ENCODE measurements at places on chromosomes 1 and 21.

DNA sequence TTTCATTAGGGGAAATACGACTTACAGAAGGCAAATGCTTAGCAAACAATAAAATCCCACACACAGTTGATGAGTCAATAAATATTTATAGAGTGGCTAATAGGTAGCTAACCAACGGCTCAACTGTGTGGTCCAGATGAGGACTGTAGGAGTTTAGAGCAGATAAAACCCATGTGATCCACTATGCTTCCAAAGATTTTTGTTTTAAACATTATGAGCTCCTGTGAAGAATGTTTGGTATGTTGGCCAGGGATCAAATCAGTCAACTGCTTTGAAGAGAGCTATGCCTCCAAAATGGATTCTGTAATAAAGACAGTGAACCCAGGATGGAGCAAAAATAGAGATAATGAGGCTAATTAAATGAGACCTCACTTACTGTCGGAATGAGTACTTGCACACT is 72.3 kb upstream of the COL11A1 start:
- DNase-seq, result no peak

GRCh38 chr1:168146160-168146539 is 9.4 kb upstream of the GPR161 start:
- DNase-seq, result no peak

DNA sequence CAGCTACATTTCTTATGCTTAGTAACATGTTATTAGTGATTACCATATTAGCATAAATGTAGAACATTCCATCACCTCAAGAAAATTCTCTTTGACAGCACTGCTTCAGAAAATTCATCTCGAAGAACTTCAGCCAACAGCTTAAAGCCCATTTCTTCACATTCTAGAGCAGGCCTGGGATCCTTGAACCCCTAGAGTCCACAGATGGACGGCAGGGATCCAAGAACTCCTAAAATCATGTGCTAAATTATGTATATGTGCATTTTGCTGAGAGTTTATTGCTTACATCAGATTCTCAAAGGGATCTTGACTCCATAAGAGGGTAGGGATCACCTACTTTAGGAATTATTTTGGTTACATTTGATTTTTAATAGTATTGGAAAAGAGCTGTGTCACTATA is 76.2 kb upstream of the TEKT2 start:
- DNase-seq, result no peak

DNA sequence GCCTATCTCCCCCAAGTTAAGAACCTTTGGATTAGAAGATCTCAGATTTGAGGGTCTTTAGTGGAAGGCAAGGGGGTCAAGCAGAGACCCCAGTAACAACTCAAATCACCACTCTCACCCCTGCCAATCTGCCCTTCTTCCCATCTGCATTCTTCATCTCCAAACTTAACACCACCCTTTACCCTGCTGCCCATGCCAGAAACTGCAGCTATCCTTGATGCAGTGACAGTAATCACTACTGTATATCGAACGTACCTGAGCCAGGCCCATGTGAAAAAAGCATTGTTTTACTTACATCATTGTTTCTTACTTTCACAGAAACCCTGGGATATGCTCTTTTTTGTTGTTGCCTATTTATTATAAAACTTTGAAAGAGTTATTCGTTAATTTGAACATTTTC is 26.5 kb downstream of the NSUN4 start:
- DNase-seq, result no peak

GRCh38 chr1:219173434-219173757 is 282 bp upstream of the LYPLAL1 start:
- DNase-seq, result no peak

- no peak for DNase-seq
Measured at GRCh38 chr1:154773551-154773950, 96.5 kb downstream of the KCNN3 start.

DNA sequence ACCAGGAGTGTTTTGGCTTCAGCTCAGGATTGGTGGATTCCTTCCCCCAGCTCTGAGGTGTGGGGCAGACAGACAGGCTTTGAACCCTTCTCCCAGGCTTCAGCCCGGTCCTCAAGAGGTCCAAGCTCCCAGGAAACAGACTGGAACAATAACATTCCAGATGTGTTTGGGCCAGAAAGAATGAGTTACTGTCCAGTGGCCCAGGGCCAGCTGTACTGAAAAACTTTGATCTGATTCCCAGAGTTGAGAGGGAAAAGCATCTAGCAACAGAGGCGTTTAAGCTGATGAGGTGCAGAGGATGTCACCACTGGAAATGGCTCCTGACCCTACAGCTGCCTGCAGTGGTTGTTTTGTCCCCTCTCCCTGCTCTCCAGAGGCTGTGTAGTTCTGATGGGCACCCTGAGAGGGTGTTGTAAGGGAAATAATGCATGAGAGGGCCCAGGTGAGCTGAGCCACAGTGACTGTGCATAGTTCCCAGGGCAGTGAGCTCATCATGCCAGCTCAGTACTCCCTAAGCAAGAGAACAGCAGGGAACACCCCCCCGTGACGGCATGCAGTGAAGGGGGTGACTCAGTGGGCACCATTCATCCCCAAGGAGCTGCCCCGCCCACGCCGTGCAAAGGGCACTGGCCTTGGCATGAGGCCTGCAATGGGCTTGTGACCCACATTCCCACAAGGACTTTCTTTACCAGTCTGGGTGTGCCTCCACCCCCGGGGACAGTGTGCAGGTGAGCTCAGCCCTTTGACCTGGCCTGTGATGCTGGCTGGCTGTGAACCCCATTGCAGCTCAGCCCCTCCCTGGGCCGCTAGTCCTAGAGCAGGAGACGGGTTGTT is 13.8 kb upstream of the SFN start:
- DNase-seq, result no peak

DNA sequence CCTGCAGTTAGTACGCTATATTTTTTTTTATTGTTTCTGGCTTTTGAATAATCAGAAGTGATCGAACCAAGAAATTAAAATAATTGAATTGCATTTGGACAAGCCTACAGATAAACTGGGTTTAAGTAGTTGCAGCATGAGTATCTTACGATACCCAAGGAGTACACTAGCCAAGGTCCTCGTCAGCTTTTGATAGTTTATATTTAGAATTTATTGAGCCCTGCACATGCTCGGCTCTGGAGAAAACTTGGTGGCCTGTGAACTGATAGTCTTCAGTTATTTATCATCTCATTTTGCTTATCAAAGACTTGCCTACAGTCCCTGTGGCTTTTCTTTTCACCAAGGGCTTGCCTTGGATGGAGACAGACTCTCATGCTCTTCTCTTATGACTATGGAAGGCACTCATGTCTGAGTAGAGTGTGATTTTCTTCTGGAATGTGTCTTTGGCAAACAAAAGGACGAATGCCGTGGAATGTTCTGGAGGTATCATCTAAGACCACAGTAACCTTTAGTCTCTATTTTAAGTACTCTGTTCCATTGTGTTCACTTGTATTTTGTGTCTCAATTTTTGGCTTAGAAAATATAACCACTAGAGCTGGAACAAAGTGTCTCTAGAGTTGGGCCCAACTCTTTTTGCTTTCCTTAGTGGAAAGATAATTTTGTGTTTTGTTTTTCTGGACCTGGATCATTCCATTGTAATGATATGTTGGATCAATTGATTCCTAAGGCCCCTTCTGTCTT is 35.9 kb downstream of the BCL9 start:
- no peak for DNase-seq

- DNase-seq, result no peak
Measured at GRCh38 chr1:2449636-2450454, 26.2 kb upstream of the PLCH2 start.

DNA sequence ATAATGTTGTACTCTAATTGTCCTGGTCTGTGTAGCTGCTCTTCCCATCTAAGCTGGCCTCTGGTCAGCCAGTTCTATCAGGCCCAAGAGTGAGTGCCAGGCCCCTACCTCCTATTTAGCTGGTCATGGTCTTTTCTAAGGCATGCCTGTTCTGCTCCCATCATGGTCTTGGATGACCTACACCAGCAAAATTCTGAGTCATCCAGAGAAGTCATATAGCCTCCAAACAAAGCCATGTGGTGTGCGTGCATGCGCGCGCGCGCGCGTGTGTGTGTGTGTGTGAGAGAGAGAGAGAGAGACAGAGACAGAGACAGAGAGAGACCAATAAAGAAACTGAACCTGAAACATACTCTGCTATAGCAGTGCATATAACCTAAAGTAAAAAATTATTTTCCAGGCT is 254.4 kb downstream of the BRINP2 start:
- DNase-seq, result no peak

DNA sequence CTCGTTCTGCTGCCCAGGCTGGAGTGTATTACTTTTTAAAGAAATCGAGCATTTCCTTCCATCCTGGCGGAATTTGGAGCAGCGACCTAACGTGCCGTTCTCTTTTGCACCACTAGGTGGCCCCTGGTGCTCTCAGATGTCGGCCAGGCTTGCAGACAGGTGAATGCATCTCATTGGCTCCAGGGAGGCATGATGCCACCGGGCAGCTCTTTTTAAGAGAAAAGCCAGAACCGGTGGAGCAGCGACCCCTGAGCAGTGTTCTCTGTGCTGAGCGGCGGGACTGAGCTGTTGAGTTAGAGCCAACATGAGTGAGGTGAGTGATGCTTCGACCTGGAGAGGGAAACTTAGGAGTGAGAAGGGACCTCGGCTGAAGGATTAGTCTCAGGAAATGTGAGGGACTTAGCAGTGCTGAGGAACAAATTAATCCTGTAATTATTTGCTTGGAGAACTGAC is at the start of gene PCP4:
PCP4 (plus strand) TSS at position 241 of the 453 bp plus-strand sequence; CDS start at position 305, 64 bp downstream.
- DNase-seq, result peak; percentile 61

Data from activated CD8-positive, alpha-beta memory T cell treated with anti-CD3 and anti-CD28 coated beads for 24 hours (primary cell).